SK-N-SH (cell line): ENCODE measurements at places on chromosomes 1 and 21. TPM values are rescaled to one million over a fixed set of nuclear protein-coding genes. Genes with fewer than 3 reads are reported as not detected.

The TBCE gene
- polyA plus RNA-seq = 18.3 and 26.2 TPM in 2 replicates

DNA sequence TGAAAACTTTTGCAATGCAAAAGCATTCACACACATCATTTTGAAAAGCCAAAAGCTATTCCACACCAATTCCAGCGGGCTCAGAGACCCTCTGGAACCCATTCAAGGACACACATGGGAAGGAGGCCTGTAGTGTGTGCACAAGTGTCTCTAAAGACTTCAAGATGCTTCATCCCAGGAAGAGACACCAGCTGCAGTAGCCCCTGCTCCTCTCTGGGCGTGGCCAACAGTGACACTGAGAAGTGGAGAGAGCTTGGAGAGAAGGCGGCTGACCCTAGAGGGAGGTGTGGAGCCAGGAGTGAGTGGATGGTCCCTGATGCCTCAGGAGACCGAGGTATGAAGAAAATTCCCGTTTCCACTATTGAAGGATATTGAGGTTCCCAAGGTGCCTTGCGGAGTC lies 14.9 kb upstream of the TNNI1 start:
- no peak overlapping the region for H3K4me3 ChIP-seq
- H3K4me1 ChIP-seq = peaks cover 5% of the 10 kb centered on the region; the same call in 1 of the 2 replicates
- no peak overlapping the region for H3K27ac ChIP-seq
- no peaks in the 10 kb centered on the region for H3K36me3 ChIP-seq
- no peak for DNase-seq

- no peak overlapping the region for H3K4me3 ChIP-seq
- H3K4me1 ChIP-seq = no peaks in the 10 kb centered on the region
- DNase-seq = no peak
- no peaks in the 10 kb centered on the region for H3K36me3 ChIP-seq
Measured at GRCh38 chr1:148363439-148363810, 119.7 kb downstream of the PPIAL4G start.

DNA sequence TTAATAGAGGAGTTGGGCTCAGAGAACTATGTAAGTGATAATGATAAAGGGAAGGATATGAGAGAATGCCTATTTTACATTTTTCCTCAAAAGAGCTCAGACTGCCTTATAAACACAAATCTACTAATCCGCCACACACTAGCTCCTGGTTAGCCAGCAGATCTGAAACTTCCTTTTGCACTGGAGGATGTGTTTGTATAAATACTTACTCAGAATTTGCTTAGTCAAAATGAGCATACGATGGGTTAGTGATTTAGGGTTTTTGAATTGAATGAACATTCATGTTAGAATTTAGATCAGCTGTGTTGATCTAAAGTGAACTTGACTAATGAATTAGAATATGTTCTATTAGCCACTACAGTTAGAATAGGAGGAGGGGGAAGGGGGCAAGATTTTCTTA lies 9.1 kb upstream of the IER5 start:
- no peak overlapping the region for H3K4me3 ChIP-seq
- no peaks in the 10 kb centered on the region for H3K36me3 ChIP-seq
- H3K27ac ChIP-seq = peak overlapping the region; percentile 78
- peaks cover 16% of the 10 kb centered on the region; the same call in 1 of the 2 replicates for H3K4me1 ChIP-seq
